NCI-H1105 treated with DMSO at 0.1 percent for 48 hours (cell line): ENCODE measurements at places on chromosomes 16 and 17.

DNA sequence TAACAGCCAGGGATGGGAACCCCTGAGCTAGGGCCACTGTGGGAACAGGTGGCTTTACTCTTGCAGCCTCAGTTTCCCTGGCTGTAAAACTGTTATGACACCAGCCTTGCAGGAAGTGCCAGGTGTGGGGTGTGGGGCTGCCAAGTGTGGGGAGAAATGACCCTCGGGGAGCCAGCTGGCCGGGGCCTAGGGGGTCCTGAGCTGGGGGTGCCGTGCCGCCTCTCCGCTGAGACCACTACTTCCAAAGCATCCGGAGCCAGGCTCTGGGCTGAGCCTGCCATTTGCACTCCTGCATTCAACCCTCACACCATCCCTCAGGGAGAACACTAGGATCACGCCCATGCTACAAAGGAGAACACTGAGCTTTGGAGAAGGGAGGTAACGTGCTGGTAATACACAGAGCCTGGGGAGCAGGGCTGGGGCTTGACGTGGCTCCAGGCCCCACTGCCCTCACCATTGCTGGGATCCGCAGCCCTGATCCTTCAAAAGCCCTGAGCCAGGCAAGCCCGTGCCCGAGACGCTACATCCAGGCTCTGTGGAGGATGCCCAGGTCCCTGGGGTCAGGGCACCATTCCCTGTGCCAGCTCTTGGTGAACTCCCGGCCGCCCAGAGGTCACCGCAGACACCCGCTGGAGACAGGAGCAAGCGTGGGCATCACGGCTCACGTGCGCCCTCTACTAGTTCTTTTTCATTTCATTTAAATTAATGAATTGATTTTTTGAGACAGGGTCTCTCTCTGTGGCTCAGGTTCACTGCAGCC lies 28.8 kb upstream of the GINS2 start:
- DNase-seq = peak; percentile 49

DNA sequence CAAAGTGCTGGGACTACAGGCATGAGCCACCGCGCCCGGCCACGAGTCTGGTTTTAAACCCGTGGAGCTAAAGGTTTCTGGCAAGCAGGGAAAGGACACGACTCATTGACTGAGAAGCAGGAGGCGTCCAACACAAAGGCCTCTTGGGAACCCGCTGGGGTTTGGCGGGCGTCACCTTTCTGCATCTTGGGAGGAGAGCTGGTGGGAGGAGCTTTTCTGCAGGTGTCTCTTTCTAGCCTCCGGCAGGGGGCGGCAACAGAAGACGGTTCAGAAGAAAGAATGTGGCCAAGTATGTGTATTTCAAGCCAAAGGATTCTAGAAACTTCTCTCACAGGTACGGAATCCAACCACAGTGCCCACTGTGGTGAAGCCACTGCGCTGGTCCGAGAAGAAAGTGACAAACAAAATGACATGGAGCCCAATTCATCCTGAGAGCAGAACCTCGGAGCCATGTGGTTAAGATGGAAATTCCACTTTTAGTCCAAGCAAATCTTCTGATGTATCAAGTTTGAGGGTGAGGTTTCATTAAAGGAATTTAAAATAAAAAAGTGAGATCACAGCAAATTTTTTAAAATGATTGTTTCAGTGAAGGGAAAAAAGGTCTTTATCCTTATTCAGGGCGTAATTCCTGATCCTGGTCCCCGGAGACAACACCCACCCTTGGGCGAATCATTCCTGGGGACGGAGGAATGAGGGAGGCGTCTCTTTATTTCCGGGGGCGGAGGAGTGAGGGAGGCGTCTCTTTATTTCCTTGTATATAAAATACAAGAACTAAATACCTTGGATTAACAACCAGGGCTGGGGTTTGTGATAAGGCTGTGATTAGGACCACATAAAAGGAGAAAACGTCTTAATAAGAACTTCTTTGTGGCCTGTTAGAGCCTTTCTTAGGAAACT lies 97.6 kb downstream of the MRM3 start:
- DNase-seq = no peak

DNA sequence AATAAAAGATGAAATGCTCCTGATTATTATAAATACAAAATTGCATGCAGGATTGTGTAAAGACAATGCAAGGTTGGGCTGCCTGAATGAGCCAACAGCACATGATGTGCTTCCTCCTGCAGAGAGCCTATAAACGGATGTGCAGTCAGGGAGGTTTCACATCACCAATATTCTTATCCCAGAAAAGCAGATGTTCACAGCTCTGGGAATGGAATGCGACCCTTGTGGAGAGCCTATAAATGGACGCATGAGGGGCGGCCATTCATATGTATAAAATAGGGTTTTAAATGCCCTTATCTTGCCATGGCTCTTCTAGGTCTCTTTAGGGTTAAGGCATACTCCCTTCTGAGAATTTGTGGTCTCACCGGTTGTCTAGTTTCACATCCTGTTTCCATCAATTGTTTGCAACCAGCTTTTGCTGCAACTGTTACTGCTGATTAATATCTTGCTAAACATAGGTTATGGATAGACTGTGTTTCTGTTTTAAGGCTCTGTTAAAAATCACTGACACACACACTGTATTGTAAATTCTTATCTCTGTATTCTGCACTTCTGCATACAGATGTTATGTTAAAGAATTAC lies 31.9 kb downstream of the SLFN11 start:
- DNase-seq = no peak

DNA sequence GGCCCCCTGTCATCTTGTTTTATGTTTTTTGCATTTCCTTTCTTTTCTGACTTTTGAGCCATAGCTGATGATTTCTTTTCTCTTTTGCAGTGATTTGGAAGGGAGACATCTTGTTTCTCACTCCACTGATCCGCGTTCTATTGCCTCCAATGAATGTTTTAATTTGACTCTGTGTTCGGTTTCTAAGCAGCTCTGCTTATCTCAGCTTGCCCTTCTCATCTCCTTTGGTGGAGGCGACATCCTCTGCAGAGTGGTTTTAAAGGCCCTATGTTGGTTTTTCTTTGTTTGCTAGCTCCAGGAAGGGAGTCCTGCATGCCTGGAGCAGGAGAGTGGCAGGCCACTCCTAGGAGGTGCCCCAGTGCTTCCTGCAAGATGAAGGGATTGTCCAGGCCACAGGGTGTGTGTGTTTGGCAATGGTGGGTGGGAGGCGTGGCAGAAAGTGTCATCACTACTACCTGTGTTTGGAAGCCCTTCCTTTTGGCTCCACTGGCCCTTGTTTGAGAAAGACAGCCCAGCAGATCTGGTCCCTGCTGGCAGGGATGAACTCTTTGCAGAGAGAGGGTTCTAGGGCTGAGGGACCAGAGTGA lies 13.6 kb downstream of the SMPD3 start:
- DNase-seq = no peak

DNA sequence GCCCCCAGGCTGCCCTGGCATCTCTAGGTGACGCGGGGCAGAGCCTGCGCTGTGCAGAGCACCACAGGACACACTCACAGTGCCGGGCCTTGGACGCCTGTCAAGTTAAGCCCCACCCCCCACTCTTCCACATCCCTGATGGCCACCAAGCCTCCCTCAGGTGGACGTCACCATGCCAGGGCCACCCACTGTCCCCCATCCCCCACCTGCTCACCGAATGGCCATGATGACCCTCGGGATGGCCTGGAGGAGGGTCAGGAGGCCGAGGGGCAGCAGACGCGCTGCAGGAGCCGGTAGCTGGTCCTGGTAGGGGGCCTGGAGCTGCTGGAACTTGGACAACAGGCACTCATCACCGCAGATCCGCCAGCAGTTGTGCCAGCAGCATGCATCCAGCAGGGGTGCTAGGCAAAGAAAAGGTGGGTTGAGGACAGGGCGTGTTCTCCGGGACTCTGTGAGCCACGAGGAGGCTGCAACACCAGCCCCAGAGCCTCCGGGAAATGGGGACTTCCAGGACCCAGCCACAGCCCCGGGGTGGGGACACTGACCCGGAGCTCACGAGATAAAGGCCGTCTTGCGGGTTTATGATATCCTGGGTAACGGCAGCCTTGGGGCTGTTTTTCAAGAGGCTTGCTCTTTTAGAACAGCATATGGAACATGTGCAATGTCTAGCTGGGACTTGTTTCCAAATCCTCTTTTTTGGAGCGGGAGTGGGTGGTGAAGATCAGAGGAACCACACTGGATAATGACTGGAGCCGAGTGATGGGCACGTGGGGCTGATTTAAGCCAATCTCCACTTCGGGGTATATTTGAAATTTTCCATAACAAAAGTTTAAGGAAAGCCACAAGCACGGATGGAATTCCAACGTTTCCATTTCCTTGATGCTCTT lies 11.4 kb downstream of the C16orf95 start:
- DNase-seq = no peak

DNA sequence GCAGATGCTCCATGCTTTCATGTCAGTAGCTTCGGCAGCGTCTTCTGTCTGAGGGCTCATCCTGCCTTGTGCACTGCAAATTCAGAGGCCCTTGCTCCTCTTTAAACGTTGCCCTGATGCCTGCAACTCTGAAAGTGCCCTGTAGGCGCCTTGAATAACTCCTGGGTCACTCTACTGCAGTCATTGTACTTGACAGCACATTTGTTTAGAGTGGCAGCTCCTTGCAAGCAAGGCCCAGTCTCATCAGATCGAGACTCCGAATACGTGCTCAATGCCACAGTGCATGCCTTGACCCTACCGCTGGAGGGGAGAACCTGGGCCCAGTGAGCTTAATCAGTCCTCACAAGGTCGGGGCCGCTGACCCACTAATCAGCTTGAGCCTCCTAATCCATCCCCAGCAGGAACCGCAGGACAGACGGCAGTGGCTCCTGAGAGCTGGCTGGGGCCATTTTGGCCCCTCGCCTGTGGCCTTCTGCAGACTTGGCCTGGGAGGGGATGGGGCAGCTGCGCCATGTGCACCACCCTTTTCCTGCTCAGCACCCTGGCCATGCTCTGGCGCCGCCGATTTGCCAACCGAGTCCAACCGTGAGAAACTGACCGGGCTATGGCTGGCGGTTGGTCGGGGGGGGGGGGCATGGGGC lies at the start of gene PRCD:
PRCD (plus strand) TSS at position 414 of the 641 bp plus-strand sequence; CDS start at position 512, 98 bp downstream.
- DNase-seq = no peak

DNA sequence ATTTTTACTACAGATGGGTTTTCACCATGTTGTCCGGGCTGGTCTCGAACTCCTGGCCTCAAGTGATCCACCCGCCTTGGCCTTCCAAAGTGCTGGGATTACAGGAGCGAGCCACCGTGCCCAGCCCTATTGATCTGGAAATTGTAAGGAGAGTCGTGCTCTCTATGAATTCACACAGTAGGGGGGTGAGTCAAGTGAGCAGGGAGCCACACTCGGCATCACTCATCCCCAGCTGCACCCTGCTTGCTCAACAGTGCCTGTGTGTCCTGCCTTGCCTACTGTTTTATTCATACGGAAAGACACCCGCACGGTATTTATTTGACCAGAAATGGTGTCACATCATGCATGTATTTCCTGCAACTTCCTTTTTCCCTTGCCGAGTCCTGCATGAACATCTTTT lies 157.2 kb upstream of the FOXF1 start:
- no peak for DNase-seq

DNA sequence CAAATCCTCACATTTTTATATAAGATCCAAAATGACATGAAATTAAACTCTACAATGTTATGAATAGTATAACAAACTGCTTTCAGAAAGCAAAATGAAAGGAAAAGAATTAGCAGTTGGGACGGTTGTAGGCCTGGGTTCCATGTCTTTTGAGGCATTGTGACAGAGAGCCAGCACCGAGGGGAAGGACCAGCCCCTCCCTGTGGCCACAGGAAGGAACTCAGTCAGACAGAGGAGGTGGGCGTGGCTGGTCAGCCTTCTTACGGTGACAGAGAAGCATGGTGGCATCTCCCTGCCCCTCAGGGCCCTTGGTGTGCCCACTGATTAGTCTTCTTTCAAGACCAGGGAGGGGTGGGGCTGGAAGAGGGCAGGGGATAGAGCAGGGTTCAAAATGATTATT lies 5.7 kb downstream of the ZNF319 start:
- DNase-seq = no peak

- DNase-seq = no peak
Observed at GRCh38 chr16:82156761-82157533, 13.1 kb downstream of the MPHOSPH6 start.

GRCh38 chr17:66945147-66945835 lies 19.2 kb upstream of the CACNG4 start:
- peak; percentile 57 for DNase-seq

- no peak for DNase-seq
Observed at GRCh38 chr16:84924331-84925091, 86.8 kb downstream of the ZDHHC7 start.

GRCh38 chr17:66786107-66786506 lies 48.8 kb upstream of the CACNG5 start:
- DNase-seq = no peak

DNA sequence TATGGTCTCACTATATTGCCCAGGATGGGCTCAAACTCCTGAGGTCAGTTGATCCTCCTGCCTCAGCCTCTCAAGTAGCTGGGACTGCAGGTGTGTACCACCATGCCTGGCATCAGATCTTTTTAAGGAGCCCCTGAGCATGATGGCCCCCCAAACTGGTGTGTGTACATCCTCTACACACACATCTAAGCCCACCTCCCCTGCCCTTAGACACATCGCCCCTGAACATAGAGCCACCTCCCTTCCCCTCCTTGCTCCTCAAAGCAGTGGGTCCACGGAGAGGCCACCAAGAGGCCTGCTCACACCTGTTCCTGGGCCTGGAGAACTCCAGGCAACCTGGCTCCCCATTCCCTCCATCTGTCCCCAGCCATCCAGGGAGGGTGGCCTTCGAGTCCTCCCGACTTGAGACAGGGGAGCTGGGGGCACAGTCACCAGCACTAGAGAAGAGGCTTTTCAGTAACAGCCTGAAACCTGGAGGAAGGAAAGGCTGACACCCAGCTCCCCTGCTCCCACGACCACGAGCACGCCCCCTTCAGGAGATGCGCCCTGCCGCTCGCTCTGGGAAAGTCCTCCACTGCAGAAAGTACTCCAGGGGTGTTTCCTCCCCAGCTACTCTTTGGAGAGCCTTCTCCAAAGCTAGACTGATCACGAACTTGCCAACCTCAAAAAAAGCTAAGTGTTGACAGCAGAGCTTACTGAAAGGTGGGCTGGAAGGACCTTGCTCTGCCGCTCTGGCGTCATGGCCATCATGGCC lies 12.6 kb upstream of the PRR29 start:
- no peak for DNase-seq

DNA sequence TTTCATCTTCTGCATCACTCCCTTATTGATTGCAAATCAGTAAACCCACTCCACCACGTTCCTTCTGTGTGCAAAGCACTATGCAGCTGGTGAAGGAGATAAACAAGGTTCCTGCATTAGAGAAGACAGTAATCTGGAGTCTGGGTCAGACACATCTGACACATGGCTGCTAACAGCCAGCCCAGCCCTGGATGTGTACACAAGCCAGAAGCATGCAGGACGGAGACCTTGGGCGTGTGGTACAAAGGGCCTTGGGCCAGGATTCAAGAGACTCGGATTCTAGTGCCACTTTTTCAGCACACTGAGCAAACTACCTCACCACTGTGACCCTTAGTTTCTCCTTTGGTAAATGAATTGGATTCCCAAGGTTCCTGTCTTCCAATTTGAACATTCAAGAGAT lies 86.6 kb upstream of the DNAH9 start:
- DNase-seq = no peak

GRCh38 chr17:32798938-32799337 lies 78.0 kb downstream of the MYO1D start:
- no peak for DNase-seq

DNA sequence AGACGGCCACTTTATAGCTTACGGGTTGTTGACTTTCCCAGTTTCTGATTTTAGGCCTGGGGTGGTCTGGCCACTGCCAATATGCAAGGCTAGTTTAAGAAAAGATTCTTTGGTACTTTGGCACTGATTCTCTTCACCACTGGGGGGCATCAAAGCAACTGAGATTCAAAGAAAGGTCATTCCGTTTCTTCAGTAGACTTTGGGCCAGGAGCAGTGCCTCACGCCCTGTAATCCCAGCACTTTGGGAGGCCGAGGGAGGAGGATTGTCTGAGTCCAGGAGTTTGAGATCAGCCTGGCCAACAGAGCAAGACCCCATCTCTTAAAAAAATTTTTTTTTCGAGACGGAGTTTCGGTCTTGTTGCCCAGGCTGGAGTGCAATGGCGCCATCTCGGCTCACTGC lies 53.0 kb downstream of the RPA1 start:
- peak; percentile 7 for DNase-seq
